ENCODE measurements at places on chromosomes 5 and 9.

- no peak for DNase-seq
Measured at GRCh38 chr9:84652496-84653120, 16.9 kb upstream of the NTRK2 start.

GRCh38 chr5:34685485-34686165 is 29.5 kb downstream of the RAI14 start:
- DNase-seq, result no peak

DNA sequence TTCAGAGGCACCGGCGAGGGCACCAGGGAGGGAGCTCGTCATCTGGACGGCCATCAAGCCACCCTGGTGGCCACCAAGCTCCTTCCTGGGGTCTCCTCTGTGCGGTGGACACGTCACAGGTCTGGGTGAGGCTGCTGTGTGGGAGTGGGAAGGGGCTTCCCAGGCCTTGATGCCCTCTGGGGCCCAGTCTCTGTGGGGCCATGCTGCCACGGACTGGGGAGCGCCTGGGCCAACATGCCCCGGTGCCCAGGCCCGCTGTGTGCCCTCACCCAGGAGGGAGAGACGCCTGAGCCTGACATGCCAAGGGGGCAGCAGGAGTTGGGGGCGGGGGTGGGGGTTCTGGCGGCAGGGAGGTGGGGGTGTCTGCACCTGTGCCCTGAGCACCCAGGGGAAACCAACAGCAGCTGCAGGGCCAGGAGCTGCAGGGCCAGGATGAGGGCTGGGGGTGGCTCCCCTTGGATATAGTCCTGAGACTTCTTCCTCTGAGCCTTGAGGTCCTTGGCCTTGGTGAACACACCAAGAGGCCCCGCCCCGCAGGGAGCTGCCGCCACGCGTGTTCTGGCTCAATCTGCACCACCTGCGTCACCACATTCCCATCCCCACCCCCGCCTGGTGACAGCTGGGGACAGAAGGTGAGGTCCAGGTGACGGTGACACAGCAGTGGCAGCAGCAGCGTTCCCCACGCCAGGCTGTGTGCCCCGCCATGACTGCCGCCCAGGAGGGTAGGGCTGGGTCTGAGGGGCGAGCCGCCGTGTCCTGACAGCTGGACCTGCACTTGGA is 15.3 kb upstream of the SEC16A start:
- no peak for DNase-seq

GRCh38 chr9:114732823-114733222 is 50.8 kb upstream of the TEX48 start:
- DNase-seq, result no peak

DNA sequence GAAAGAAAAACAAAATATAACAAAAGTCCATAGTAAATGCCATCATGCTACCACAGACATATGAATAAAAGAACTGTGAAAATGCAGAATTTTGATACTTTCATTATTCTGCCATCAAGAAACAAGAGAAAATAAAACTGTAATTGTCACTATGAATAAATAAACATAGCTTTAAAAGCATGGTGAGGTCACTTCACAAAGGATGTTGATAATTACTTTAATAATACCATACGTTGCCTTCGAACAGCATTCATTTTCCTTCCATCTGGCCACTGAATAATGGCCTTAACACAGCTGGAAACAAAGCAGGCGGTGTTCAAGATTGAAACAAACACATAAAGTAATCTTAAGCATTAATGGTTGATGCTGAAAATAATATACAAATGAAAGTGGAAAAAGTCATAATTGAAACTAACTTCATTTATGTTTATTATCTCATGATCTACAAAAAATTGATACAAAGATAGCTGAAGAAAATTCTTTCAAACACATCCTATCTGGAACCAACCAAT is 102.0 kb downstream of the AGTPBP1 start:
- no peak for DNase-seq

DNA sequence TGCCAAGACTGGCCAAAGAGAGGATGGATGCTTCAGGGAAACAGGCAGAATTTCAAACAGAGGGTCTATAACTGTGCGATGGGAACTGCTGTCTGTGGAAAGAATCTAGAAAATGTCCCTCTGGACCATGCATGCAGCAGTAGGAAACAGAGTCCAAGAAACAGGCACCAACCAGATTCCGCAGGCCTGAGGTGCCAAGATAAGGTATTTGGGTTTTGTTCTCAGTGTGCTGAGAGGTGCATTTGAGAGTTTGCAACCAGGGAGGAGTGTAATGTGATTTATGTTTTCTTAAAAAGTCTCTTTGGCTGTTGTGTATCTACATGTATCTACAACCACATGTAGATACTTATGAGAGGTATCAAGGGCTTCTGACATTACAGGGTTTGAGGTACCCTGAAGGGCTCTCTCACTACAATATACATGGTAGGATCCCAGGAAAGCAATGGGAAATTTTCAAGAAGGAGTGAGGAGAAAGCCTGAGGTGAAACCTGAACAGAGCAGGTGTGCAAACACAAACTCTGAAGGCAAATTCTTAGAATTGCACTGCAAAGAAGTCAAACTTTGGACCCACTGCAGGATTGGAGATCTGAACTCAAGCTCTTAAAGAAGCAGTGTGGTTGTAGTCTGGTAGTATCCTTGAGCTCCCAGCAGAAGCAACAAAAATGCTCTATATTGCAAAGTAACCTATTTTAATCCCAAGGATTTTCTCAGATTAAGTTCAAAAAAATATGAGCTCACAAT is 182.8 kb upstream of the NFIL3 start:
- DNase-seq, result no peak

- no peak for DNase-seq
Measured at GRCh38 chr5:74177961-74178360, 462.6 kb downstream of the ENC1 start.

DNA sequence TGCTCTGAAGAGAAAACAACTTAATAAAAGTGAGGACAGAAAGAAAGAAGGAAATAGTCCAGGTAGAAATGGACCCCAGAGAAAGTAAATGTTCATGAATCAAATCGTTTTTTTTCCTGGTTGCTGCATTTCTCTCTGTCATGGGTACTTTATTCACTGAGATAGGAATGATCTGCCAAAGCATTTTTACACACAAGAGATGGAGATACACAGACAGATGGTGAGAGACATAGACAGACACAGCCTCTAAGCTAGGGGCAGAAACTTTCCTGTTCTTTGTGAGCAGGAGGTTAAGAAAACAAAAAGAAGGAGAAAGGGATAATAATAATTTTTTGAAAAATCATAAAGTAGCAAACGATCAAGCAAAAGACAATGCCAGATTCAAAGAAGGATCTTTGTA is 73.7 kb downstream of the ASTN2 start:
- DNase-seq, result no peak

GRCh38 chr9:76137931-76138330 is 247.5 kb downstream of the PCSK5 start:
- DNase-seq, result no peak

DNA sequence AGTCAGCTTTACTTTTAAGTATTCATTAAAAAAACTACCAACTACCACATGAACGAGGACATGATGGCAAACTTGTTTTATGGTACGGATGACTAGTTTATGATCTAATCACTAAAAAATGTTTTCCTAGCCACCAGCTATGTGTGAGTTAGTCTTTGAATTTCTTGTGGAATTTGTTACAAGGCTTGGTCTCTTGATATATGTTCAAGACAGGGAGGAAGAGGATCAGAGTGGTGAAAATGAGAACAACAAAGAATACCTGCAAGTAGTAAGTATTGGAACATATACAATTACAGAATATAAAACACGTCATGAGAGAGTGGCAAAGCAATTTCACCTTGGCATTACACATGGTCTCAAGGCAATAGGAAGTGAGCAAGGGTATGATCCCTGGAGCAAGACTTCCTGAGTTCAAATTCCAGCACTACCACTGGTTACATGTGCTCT is 548.6 kb upstream of the TLE4 start:
- DNase-seq, result no peak

DNA sequence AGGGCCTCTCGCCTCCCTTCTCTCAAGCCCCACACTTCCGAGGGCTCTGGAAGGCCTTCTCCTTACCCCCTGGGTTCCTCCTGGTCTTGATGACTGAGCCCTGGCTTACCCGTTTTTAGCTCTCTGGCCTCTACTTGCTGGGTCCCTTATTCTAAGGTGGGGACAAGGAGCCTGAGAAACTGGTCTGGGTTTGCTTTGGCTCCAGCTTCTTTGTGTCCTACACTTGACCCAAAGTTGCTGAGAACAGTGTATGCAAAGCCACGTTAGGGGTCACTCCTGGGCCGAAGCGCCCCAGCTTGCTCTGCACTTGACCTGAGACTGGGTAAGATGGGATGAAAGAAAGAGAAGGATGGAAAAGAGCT is 788 bp downstream of the ZNF346 start:
- DNase-seq, result no peak

- no peak for DNase-seq
Measured at GRCh38 chr9:16303506-16303905, 567.0 kb downstream of the BNC2 start.

GRCh38 chr5:5195128-5195918 is 55.2 kb downstream of the ADAMTS16 start:
- no peak for DNase-seq

DNA sequence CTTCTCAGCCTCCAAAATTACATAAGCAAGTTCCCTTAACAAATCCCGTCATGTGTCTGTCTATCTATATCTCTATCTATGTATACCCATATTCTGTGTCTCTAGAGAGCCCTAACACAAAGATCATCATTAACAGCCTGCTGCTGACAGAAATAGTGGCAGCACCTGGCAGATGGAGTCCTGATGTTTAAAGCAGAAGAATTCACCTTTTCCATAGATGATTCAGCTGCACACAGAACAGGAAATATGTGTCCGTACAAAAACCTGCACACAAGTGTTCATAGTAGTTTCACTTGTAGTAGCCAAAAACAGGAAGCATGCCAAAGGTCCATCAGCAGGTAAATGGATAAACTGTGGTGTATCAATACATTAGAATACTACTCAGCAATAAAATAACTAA is 45.0 kb upstream of the ACO1 start:
- no peak for DNase-seq

GRCh38 chr9:20144197-20144596 is 355.4 kb upstream of the SLC24A2 start:
- no peak for DNase-seq

- no peak for DNase-seq
Measured at GRCh38 chr5:113608113-113608596, 94.7 kb downstream of the YTHDC2 start.

DNA sequence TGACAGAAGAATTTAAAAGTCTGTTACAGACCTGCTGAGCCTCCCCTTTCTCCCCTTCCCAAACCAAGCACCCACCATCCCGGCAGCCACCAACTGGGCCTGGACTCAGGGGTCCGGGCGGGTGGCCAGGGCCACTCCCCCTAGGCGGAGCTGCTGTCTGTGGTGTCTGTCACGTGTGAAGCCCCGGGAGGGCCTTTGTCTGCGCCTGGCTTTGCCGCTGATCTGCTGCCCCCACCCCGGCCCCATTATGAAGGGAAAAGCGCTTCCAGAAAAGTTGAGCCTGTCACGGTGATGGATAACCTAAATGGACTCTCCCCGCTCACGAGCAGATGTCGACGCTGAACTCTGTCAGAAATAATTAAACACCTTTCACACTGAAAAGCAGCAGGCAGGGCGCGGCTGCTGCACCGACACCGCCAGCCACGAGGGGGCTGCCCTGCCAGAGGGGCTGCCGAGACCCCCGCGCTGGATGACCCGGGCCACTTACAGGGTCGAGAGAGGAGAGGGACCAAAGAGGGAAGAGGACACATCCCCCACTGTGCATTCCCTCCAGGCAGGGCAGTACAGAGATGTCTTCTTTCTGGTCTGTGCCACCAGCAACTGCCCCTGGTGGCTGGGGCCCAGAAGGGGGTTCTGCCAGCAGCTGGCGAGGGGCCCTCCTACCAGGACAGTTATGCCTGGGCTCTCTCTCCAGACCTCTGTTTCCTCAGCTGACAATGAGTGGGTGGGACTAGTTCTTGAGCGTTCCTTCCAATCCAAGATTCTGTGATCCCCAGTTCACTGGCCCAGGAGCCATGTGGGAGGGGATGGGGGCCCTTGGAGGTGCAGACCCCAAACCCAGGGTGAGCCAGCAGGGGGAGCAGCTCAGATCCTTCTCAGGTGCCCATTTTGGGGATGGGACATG is 36.0 kb upstream of the BARHL1 start:
- no peak for DNase-seq

- no peak for DNase-seq
Measured at GRCh38 chr5:42718591-42718990, 38.0 kb upstream of the CCDC152 start.

GRCh38 chr5:59002162-59002825 is 419.4 kb downstream of the RAB3C start:
- no peak for DNase-seq

DNA sequence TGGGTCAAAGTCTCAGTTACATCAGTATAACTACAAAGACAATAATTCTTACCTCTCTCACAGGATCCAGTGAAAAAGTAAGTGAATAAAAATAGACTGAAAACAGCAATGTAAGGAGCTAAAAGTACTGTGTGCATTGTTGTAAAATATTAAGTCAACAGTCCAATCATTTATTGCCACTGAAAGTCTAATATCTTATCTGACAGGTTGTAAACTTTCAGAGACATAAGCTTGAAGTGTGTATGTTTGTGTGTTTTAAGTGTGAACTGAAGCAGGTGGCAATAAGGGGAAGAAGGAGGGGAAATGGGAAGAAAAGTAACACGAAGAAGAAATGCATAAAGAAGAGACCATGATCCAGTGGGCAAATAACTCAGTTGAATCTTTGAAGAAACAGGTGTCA is 229.7 kb upstream of the TAS2R1 start:
- DNase-seq, result no peak

DNA sequence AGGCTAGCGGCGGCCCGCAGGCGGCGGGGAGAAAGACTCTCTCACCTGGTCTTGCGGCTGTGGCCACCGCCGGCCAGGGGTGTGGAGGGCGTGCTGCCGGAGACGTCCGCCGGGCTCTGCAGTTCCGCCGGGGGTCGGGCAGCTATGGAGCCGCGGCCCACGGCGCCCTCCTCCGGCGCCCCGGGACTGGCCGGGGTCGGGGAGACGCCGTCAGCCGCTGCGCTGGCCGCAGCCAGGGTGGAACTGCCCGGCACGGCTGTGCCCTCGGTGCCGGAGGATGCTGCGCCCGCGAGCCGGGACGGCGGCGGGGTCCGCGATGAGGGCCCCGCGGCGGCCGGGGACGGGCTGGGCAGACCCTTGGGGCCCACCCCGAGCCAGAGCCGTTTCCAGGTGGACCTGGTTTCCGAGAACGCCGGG is 253 bp downstream of the SLC12A2 start:
- no peak for DNase-seq

GRCh38 chr5:44885903-44886302 is 77.2 kb downstream of the MRPS30 start:
- DNase-seq, result no peak

- DNase-seq, result no peak
Measured at GRCh38 chr9:86494644-86495111, 140.5 kb upstream of the TUT7 start.

Measured in stimulated activated CD4-positive, alpha-beta T cell treated with anti-CD3 and anti-CD28 coated beads, Interleukin-4, amount 100 ng/mL, for 1 hour (primary cell).